ENCODE measurements at places on chromosomes 1 and 21.
A peak's percentile ranks its signal among the peaks of the same experiment; 100 is the strongest.

- DNase-seq, result no peak
Observed at GRCh38 chr1:36303244-36303643, 2.9 kb upstream of the SH3D21 start.

DNA sequence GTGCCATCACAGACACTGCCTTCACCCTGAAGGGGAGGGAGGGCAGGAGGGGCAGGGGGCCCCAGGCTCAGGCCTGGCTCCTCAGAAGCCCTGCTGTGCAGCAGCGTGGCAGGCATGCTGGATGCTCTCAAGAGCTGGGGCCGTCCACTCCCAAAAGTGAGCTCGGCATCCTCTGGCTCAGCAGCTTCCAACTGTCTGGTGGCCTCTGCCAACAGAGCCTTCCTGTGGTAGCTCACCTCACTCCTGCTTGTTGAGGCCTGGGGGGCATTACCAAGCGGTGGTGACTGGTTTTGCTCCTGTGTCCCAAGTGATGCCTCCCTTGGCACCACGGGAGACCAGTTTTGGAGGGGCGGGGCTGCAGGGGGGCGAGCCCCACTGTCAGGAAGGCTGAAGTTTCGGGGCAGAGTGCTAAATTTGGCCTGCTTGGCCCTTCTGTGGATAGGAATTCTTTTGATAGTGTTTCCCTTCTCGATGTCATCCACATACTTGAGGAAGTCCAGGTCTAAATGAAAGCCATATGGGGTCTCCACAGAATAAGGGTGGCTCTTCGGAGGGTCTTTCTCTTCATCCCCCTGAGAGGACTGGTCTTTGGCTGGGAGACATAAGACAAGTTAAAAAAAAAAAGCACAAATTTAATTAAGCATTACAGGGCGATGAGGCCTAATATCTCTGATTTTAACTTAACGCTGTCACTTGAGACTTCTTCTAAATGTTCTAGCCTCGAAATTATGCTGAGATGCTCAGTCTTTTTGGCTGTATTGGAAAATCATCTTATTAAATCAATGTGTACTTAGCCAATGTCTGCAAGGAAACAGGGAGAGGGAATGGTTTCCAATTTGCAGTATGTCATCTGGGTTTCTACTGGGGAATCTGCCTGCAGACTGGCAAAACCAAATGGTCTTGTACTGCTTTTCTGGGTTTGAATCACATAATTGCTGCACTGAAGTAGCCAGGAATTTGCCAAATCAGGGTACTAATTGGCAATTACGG lies 44.4 kb downstream of the KANK4 start:
- DNase-seq, result no peak

DNA sequence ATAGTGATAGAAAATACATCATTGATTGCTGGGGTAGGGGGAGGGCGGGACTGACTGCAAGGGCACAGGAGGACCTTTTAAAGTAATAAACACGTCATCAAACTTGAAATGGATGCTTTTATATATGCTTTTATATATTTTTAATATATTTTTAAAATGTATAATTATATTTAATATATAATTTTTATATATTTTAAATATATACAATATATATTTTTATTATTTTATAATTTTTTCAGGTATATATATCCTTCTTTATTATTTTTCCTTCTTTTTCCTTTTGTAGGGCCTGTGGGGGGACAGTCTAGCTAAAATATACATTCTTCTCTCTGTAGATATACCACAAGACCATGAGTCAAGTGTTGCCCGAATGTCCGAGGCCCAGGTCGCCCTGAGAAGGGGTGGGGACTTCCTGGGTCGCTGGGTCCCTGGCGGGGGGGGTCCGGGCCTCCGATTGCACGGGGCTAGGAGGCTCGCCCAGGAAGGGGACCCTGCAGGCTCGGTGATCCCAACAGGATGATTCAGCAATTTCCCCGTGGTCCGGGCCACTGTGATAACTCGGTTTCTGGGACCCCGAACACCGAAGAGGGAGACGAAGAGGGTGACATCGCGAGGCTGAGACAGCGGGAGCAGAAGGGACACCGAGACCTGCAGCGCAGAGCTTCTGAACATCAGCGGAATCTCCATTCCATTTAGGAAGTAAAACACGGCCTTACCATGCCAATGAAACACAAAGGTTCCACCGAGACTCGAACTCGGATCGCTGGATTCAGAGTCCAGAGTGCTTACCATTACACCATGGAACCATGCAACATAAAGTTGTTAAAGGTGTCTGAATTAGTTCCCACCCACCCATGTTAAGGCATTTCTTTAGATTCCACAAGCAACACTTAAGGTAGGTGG lies 112.5 kb upstream of the NBPF11 start:
- no peak for DNase-seq

DNA sequence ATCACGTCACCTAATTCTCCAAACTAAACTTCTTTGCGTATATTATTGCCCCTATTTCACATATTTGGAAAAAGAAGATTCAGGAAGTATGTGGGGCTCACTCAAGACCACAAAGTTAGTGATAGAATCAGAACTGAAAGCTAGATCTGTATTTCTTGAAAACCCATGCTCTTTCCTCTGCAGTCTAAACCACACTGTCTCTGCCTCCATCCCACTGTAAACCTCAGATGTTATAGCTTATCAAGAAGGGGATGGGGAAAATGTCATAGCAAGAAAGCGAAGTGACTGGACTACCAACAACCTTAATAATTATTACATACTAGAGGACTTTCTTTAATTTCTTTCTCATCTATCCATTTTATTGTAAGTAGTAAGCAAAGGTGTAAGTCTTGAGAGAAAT lies 257.7 kb upstream of the SGIP1 start:
- DNase-seq, result no peak

GRCh38 chr1:113027449-113027848 lies 45.5 kb upstream of the LRIG2 start:
- no peak for DNase-seq

GRCh38 chr1:121546830-121547591 lies 362.2 kb downstream of the SRGAP2C start:
- DNase-seq, result no peak

DNA sequence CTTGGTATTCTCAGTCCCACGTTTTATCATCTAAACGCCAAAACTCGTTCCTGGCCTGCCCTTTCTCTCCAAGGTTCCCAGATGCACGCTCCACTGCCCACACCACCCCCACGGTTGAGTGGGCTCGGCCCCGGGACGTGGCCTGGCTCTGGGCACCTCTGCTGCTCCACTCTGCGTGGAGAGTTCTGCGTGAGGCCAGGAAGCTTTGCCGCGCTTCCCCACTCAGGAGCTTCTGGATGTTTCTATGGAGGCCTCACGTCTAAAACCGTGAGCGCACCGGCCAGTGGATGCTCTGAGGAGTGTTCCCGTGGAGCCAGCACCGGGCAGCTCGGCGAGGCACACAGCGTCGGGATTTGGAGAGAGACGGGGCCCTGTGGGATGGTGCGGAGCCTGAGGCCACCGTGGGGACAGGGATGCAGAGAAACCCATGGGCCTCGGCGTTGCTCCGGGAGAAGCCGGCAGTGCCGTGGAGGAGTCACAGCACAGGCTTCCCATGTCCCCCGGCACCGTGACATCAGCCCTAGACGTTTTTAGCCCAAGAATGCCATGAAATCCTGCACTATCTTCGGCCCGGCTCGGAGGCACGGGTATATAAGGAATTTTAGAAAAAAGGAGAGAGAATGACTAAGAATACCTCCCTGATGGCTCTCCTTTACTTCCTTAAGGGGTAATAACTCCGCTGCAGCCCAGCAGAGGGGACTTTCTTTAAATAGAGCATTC lies 125.9 kb downstream of the PRDM16 start:
- DNase-seq, result no peak

DNA sequence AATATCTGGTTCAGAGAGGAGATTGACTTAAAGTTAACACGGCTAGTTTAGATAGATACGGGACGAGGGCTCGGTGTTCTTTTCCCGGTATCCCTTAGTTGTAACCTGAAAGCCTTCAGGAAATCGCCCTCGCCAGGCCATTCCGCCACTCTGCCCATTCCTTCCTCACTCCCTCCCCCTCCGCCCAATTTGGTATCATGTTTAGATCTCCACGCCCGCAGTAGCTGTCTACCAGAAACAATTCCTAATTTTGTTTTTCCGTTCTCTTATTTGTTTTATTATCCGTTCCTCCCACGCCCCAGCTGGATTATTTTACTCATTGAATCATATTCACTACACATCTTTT lies 685 bp upstream of the VAMP4 start:
- peak; percentile 22 for DNase-seq

GRCh38 chr1:45953934-45954847 lies 150.8 kb downstream of the MAST2 start:
- no peak for DNase-seq

- DNase-seq, result no peak
Observed at GRCh38 chr1:42316292-42316691, 18.7 kb downstream of the FOXJ3 start.

GRCh38 chr1:10051656-10052055 lies 18.9 kb downstream of the UBE4B start:
- no peak for DNase-seq

DNA sequence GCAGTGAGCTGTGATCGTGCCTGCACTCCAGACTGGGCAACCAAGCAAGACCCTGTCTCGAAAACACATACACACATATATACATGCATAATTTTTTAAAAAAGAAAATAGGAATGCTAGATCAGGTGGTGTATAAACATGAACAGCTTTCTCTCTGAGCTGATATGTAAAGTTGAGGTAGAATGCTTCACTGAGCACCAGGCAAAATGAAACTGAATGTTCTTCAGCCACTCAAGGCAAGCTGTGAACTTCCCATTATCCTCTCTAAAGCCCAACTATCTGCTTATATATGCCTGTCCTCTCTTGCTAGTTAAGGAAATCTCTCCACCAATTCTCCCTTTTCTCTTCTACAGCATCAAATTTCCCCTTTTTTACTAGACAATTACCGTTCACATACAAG lies 93.0 kb downstream of the NUF2 start:
- DNase-seq, result no peak

GRCh38 chr1:37809942-37810341 lies 1.9 kb upstream of the YRDC start:
- no peak for DNase-seq

DNA sequence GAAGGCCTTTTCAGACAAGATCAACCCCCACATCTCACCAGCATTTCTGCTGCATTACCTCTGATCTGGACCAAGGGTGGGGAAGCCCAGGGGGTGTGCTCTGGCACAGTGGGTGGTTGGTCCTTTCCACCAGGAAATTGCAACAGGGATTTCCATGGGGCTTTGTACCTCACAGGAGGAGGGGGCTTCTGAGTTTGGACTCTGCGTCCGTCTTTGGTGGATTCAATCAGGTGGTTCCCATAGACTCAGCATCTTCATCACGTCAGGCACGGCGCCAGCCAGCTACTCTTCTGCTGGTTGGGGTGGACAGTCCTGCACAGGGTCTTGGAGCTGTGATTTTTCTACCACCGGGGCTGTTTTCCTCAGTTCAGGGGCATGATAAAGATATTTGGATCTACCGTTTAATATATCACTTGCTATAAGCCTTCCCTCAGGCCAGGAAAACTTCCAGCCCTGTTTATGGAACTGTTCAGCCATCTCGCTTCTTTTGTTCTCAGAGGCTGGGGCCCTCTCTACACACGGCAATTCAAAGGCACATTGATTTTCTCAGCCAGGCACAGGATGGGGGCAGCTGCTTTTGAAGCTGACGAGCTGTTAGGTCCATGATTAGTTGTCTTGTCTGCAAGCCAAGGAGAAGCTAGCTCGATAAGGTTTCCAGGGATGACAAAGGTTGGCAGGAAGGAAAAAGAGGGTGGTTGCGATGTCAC lies 467.3 kb downstream of the CAMTA1 start:
- no peak for DNase-seq

- no peak for DNase-seq
Observed at GRCh38 chr1:7570311-7570710, 200.8 kb upstream of the VAMP3 start.

DNA sequence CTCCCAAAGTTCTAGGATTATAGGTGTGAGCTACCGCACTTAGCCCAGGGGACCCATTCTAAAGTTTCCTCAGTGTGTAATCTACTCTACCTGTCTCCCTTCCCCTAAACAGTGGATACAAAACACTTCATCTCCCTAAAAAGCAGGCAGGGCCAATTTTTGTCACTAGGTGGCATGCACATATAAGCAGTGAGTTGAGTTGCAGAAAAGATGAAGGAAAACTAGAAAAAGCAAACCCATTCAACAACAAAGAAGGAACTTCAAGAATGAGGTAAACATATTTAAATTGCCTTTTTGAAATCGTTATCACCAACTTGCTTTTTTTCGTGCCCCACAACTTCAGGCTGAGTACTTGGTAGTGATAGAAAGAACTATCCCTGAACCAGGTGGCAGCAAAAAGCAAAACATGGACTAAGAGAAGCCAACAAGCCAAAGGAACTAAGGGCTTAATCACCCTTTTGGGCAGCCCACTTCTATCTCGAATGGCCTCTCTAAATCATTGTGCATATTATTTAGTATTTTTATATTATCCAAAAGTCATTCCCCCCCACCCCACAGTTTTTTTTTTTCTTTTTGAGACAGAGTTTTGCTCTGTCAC lies 19.7 kb upstream of the ALDH9A1 start:
- no peak for DNase-seq

GRCh38 chr1:31834501-31834900 lies 18.7 kb upstream of the SPOCD1 start:
- DNase-seq, result no peak

- no peak for DNase-seq
Observed at GRCh38 chr1:205190845-205191577, 20.5 kb downstream of the DSTYK start.

- no peak for DNase-seq
Observed at GRCh38 chr1:231236938-231237337, 4.1 kb upstream of the GNPAT start.

GRCh38 chr1:229689273-229689672 lies 63.2 kb downstream of the URB2 start:
- DNase-seq, result no peak

- no peak for DNase-seq
Observed at GRCh38 chr1:201383647-201384405, 6.3 kb upstream of the TNNT2 start.

GRCh38 chr1:98940722-98941079 lies 64.0 kb downstream of the PLPPR5 start:
- no peak for DNase-seq

DNA sequence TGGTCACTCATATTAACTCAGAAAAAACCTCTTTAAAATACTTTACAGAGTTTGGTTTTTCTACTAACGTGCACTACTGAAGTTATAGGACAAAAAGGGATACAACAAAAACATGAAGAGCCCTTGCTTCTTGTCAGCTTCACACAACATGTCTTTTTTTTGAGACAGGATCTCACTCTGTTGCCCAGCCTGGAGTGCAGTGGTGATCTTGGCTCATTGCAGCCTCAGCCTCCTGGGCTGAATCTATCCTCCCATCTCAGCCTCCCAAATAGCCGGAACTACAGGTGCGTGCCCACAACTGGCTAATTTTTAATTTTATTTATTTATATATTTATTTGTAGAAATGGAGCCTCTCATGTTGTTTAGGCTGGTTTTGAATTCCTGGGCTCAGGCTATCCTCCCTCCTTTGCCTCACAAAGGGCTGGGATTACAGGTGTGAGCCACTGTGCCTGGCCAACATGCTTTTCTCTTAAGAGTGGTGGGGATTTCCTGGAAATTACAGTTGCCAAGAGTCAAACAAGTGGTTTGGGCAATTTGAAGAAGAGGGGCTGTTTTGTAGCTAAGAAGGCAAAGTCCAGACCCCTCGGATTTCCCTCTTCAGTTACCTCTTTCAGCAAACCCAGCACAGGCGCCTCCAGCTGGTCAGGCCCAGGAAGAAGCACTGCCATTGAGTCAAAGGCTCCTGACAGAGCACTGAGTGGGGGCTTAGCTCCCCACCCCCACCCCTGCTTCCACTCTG lies 6.4 kb upstream of the SMPDL3B start:
- no peak for DNase-seq

- no peak for DNase-seq
Observed at GRCh38 chr1:245448975-245449431, 294.2 kb downstream of the KIF26B start.

- DNase-seq, result peak; percentile 60
Observed at GRCh38 chr1:200895801-200896530, 1.3 kb downstream of the INAVA start.

Data from HL-60 (cell line).